ENCODE measurements at places on chromosomes 12 and 14.

- DNase-seq, result no peak
Measured at GRCh38 chr14:30214461-30215090, 286.9 kb upstream of the PRKD1 start.

- DNase-seq, result no peak
Measured at GRCh38 chr12:21026302-21026701, 104.7 kb upstream of the SLCO1B1 start.

DNA sequence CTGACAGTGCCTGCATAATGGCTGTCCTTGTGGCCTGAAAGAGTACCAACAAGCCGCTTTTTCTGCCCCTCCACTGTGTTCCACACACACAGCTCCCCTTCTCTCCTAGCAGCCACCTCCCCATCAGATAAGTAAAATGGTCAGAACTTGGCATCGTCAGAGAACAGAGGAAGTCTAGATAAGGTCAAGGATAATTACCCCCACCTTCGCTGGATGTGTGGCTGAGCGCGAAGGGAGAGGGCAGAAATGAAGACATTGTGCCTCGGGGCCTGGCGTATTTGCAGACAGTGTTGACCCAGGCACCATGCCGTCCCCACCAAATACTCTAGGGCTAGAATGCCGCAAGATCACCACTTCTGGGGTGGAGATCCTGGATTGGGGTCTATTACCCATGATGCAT, 30.6 kb downstream of the FBXO21 start:
- no peak for DNase-seq

- DNase-seq, result no peak
Measured at GRCh38 chr14:105464501-105464900, 10.1 kb upstream of the CRIP2 start.

GRCh38 chr12:124321556-124322270, 26.8 kb downstream of the RFLNA start:
- DNase-seq, result no peak

- DNase-seq, result no peak
Measured at GRCh38 chr12:117662620-117663395, 301.4 kb upstream of the NOS1 start.

DNA sequence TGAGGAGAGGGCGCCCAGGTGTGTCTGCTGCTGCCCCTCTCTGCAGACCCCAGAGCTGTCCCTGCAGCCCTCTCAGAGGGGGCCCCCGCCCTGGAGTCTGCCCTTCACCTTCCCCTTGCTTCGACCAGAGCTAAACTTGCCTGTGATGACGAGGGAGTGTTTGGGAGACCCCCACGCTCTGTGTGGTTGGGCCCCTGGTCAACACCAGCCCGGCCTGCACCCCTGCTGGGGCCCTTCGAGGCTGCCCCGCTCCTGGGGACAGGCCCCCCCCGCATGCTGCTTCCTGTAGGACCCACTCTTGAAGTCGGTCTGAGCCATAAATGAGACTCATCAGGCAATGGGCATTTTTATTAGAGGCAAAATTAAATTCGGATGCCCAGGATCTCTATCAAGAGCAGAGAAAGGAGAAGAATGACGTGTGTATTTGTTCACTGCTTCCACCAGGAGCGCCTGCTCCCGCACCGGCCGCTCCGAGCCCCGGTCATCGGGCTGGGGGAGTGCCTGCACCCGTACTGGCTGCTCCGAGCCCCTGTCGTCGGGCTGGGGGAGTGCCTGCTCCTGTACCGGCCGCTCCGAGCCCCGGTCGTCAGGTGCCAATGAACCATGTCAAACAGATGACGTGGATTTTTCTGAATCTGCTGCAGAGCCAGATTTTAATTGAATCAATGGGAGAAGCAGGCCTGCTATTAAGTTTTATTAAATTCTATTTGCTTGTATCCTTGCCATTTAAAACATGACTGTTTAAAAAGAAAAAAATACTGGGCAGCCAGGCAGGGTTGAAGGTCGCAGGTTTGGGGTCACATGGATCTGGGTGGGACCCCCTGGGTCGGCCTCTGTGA, 47.7 kb downstream of the NOC4L start:
- DNase-seq, result no peak

DNA sequence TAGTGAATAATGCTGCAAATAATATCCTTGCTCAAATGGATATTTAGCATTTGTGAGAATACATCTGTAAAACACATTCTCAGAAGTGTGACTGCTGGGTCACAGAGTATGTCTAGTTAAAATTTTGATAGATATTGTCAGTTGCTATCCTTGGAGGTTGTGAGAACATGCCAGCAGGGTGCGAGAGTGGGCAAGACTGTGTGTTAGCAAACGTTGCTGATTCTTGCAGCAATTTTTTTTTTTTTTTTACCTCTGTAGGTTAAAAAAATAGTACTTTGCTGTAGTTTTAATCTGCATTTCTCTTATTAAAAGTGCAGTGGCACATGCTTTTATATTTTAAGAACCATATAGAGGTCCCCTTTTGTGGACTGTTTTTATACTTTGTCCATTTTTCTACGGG, 4.5 kb upstream of the NYNRIN start:
- no peak for DNase-seq

GRCh38 chr12:70628701-70629480, 8.3 kb downstream of the PTPRB start:
- no peak for DNase-seq

DNA sequence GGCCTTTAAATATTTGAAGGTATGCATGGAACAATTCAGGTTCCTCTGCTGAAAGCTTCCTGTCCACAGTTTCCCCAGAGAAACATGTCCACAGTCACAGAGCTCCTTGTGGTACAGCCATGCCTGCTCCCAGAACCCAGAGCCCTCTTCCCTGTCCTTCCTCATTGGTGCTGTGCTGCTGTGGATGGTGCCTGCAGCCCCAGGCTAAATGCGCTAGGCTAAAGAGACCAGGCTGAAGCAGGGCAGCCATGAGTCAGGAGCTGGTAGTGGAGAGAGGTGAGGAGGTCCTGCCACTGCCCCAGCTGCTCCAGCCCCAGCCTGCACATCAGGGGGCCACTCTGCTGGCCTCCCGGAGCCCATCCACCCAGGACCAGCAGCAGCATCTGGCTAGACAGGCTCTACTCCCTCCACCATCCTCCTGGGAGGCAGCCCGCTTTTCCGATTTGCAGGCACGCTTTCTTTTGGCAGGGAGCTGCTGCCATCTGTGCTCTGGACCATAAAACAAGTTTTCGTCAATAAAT, 65.4 kb upstream of the DDX11 start:
- no peak for DNase-seq

DNA sequence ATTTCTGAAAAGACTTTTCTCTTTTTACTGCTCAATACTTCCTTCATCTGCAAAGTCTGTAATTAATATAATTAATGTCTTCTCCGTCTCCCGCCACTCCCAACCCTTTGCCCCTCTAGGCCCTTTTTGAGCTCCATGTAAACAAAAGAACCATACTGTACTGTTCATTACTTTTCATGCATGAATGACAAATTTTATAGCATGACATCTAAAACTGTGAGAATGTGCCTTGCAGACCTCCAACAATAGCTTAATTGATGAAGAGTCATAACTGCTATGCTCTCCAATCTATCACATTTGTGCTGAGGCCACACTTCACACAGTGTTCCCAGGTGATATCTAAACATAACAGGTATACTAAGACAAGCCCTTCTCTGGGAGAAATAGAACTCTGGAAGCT, 1122.7 kb upstream of the ATXN7L3B start:
- DNase-seq, result no peak

DNA sequence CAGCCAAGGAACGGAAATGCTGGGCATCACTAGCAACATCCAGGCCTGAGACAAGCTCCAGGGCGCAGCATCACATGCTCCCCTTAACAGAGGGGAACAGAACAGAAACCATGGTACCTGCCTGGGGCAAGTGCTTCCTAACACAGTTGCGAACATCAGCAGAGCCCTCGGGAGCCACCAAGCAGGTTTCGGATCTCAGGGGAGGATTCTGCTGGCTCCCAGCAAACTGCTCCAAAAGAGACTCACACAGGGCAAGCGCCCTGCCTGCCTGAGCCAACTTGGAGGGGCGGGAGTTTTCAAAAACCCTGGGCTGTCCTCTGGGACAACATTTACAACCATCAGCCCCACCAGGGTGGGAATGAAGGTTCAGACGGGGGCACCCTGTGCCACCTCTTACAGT, 19.6 kb downstream of the CHGA start:
- DNase-seq, result no peak

GRCh38 chr12:105069936-105070702, 14.1 kb downstream of the ALDH1L2 start:
- no peak for DNase-seq

- DNase-seq, result no peak
Measured at GRCh38 chr14:101590062-101590461, 28.8 kb downstream of the DIO3 start.

GRCh38 chr12:56014205-56014604, 6.6 kb upstream of the IKZF4 start:
- DNase-seq, result no peak

DNA sequence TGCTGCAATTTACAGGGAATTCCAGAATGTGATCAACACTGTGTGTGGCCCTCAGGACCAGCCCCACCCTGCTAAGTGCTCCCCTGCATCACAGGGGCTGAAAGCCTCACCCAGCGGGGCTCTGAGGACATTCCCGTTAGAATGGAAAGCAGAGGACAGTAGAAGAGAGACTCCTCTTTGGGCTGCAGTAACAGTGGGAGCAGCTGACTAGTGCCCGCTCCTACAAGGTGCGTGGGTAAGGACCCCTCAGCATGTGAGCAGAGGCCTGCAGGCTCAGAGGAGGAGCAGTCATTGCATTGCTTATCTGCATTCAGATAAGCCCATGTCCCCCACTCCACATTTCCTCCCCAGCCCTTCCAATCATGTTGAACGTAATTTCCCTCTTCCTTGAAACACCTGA, 120.1 kb downstream of the ITPR2 start:
- DNase-seq, result no peak

GRCh38 chr12:112382866-112383265, 635 bp upstream of the HECTD4 start:
- no peak for DNase-seq

GRCh38 chr12:51413149-51413548, 11.5 kb upstream of the SLC4A8 start:
- no peak for DNase-seq
